ENCODE measurements at places on chromosomes 13 and 19.

- no peak for DNase-seq
Measured at GRCh38 chr19:15265850-15266248, 33.6 kb upstream of the EPHX3 start.

GRCh38 chr19:35558400-35559280 lies 4.8 kb downstream of the ATP4A start:
- no peak for DNase-seq

- DNase-seq, result no peak
Measured at GRCh38 chr13:48411147-48411794, 1.6 kb downstream of the LPAR6 start.

DNA sequence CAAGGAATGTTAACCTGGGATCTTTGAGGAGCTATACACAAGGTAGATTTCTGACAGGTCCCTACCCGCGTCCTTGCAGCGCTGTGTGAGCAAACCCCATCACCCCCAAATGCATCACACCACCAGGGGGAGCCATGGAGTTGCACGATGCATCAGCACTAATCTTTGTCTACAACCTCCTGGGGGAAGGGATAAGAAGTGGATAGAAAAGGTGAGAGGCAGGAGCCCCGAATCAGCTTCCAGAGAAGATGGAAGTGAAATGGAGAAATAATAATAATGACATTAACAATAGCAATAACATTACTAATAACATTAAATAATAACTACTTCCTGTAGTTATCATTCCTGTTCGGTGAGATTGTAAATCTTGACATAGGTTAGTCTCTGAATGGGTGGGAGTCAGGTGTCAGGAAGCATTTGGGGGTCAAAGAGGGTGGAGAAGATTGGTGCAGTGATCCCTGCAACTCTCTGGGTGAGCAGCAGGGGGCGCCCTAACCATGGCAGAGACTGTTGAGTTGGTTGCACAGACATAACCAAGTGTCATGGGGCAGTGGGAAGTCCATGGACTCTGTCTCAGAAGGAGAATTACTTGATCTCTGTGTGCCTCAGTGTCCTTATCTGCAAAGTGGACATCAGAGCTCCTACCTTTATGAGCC lies 16.5 kb downstream of the SIGLEC7 start:
- no peak for DNase-seq

DNA sequence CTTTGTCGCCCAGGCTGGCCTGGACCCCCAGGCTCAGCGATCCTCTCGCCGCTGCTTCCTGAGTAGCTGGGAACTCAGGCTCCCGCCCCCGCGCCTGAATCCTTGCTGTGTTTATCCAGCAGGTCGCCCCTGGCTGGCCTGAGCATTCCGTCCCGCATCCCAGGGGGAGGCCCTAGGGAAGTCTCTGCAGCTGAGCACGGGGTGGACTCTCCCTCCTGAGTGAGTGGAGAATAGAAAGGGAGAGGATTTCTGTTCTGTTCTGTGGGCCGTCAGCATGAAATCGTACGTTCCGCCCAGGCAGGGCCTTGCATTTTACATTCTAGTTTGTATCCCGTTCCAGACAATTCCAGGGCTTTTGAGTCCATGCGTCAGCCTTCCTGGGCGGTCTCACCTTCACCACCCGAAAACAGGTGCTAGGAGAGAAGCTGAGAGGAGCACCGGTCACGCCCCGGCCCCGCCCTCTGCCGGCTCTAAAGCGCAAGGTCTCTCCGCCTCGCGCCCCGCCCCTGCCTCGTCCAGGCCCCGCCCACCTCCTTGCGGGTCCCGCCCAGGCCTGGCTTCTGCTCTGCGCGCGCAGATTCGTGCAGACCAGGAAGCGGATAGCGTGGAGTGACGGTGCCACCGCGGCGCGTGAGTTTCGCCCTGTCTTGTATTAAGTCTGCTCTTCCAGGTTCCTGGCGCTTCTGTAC lies at the start of gene ZNF761:
TSS of gene ZNF761 (plus strand) at position 586 of the 689 bp plus-strand sequence. CDS start 15,285 bp downstream, outside the sequence.
- peak; percentile 62 for DNase-seq

- no peak for DNase-seq
Measured at GRCh38 chr13:28458608-28459007, 36.3 kb downstream of the FLT1 start.

DNA sequence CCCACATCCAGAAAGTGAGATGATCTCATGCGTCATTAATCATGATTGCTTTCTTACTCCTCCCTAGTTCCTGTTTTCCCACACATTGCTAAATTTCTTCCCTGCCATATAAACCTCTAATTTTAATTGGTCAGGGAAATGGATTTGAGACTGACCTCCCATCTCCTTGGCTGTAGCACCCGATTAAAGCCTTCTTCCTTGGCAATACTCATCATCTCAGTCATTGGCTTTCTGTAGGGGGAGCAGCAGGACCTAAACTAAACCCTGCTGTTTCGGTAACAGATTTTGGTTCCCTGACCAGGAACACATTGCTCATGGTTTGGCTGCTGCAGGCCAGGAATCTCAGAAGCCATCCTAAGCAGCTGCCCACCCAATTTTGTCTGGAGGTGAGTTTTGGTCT lies 61.7 kb downstream of the SPRYD7 start:
- DNase-seq, result no peak

DNA sequence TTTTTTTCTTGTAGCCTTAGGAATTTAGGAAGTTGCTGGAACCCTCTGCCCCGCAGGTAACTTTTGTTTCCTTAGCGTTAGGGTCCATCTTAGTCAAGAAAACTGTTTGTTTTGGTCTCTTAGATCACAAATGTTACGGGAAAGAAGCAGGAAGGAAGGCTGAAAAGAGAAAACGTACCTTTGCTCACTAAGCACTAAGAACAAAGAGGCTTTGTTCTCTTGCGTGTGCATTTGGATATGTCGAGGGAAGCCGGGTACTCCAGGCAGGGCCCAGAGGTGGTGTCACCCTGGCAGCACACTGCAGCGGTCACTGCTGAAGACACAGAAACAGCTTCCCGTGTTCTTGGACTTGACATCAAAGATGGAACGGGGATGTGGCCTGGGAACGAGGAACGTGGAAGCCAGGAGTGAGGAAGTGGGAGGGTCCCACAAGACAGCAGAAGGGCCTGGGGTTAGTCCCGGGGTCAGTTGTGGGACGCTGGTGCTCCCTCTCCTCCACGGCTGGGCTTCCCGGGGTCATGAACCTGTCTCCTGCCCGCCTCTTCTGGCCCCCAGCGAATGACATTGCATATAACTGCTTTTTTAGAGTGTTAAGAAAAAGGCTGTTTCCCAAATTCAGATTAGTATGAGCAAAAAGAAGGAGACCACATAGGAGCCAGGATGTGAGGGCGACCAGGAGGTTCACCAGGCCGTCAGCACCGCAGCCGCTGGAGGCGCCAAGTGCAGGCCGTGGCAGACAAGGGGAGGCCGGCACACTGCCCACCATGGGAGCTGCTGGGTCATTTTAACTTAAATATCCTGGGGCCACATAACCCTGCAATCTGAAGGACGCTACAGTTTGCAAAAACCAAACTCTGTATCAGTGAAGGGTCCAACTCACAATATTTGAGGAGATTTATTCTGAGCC lies 31.6 kb downstream of the ATP11A start:
- no peak for DNase-seq

GRCh38 chr19:55585658-55586339 lies 5.2 kb upstream of the ZNF579 start:
- no peak for DNase-seq

- no peak for DNase-seq
Measured at GRCh38 chr13:67635754-67636153, 405.6 kb upstream of the PCDH9 start.

- no peak for DNase-seq
Measured at GRCh38 chr19:40294560-40294959, 9.4 kb upstream of the AKT2 start.

- no peak for DNase-seq
Measured at GRCh38 chr19:46927106-46927505, 66.3 kb downstream of the ARHGAP35 start.

Measured in esophagus squamous epithelium (tissue), 5 donors.